ENCODE measurements at places on chromosomes 3 and 15. TPM values are rescaled to one million over a fixed set of nuclear protein-coding genes. Genes with fewer than 3 reads are reported as not detected.

- H3K27ac ChIP-seq = no peak overlapping the region
- H3K27me3 ChIP-seq = no peaks in the 10 kb centered on the region
- peaks cover 3% of the 10 kb centered on the region for H3K4me1 ChIP-seq
- peaks cover 19% of the 10 kb centered on the region for H3K36me3 ChIP-seq
- H3K4me3 ChIP-seq = no peak overlapping the region
- DNase-seq = no peak
These were observed 23.8 kb downstream of the RLBP1 start for GRCh38 chr15:89197503-89197971.

DNA sequence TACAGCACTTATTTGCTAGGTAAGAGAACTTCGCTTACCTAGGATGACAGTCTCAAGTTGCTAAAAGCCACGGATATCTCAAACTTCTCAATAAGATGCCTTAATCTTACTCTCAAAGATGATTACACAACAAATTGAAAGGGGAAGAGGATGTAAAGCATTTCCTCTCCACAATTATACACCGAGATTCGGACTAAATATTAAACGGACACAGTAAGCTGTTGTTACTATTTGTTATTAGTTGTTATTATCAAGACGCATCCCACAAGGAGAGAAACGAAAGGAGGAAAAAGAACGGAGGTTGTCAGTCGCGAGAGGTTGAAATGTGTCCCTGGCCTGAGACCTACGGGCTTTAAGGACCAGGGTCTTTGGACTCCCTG is 660 bp downstream of the ZNF106 start:
- peak overlapping the region; percentile 100 for H3K4me3 ChIP-seq
- DNase-seq = no peak
- no peaks in the 10 kb centered on the region for H3K27me3 ChIP-seq
- H3K27ac ChIP-seq = peak overlapping the region; percentile 98
- peaks cover 58% of the 10 kb centered on the region for H3K4me1 ChIP-seq
- H3K36me3 ChIP-seq = no peaks in the 10 kb centered on the region

DNA sequence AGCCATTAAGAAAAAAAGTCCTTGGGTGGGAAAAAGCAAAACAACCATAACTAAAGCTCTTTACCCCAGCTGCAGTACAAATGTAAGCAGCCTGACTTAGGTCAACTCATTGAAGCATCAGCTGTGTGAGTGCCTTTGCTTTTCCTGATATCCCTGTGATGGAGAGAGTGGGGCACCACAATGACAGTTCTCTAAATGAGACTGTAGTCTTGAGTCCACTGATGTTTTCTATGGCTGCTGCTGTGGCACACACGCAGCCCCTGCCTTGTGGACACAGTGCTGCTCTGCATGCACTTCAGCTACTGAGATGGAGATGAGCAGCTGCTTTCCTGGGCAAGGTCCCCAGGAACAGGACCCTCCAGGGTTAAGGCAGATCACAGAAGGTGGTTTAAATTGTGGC is 173.2 kb downstream of the KCNAB1 start:
- DNase-seq = no peak
- H3K4me3 ChIP-seq = no peak overlapping the region
- no peaks in the 10 kb centered on the region for H3K36me3 ChIP-seq
- peaks cover 61% of the 10 kb centered on the region for H3K27me3 ChIP-seq
- no peaks in the 10 kb centered on the region for H3K4me1 ChIP-seq

The WDR53 gene
- 23.0 TPM for total RNA-seq

GRCh38 chr15:76844096-76844495 is 61.0 kb downstream of the SCAPER start:
- H3K27ac ChIP-seq = no peak overlapping the region
- DNase-seq = no peak
- H3K27me3 ChIP-seq = no peaks in the 10 kb centered on the region
- H3K4me1 ChIP-seq = peaks cover 37% of the 10 kb centered on the region
